Activated CD8-positive, alpha-beta T cell treated with anti-CD3 and anti-CD28 coated beads for 36 hours (primary cell): ENCODE measurements at places on chromosomes 16 and 17.

DNA sequence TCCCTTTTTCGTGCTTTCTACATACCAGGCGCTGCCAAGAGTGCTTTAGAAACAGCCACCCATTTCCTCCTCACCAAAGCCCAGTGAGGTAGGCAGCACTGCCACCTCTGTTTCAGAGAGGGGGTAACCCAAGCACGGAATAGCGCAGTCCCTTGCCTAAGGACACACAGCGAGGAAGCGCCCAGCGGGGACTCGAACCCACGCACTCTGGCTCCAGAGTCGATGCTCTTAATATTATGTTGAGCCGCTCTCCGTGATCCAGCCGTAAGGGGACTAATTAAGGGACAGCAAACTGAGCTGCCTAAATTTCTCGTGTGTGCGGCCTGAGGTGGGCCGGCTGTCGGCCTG lies 497 bp downstream of the CES1 start:
- H3K4me3 ChIP-seq: no peak overlapping the region
- H3K27ac ChIP-seq: no peak overlapping the region
- peaks cover 3% of the 10 kb centered on the region for H3K27me3 ChIP-seq
- no peaks in the 10 kb centered on the region for H3K4me1 ChIP-seq
- no peaks in the 10 kb centered on the region for H3K36me3 ChIP-seq

- H3K4me1 ChIP-seq: peaks cover 21% of the 10 kb centered on the region
- no peak for DNase-seq
- no peak overlapping the region for H3K27ac ChIP-seq
- no peak overlapping the region for H3K4me3 ChIP-seq
Observed at GRCh38 chr17:7705269-7706255, 560 bp downstream of the EFNB3 start.

DNA sequence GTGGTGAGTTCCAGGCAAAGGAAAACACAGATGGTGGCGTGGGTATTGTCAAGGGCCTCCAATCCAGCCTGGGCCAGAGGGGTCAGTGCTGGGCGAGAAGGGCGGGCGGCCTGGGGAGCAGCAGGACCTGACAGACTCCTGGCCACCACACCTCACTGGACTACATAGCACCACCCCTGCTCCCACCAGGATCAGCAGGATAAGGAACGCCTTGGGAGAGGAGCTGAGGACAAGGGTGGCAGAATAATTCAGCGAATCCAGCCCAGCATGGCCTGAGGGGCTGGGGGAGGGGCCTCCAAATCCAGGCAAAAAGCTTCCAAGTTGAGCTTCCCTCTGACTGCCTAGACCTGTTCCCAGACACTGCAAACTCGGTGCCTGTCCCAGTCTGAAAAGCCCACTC lies 6.5 kb downstream of the DLX4 start:
- no peak overlapping the region for H3K4me3 ChIP-seq
- peaks cover 45% of the 10 kb centered on the region for H3K27me3 ChIP-seq
- H3K36me3 ChIP-seq: no peaks in the 10 kb centered on the region
- H3K4me1 ChIP-seq: peaks cover 12% of the 10 kb centered on the region

DNA sequence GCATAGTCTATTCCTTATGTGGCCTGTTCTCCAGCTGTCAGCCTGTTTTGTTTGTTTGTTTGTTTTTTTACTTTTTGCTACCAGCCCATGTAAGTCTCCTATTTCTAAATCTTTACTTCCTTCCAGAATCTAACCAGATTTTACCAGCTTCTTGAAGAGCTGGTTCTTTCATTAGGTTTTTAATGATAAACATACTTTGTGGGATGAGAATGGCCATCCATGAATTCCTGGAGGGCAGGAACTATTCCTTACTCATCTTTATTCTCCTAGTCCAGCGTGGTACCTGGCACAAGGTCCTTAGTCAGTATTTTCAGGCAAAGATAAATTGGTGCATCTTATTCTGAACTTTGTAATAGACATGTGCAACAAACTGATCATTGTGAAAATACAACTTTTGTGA lies 17.3 kb downstream of the RSPRY1 start:
- DNase-seq: no peak
- no peak overlapping the region for H3K27ac ChIP-seq
- H3K36me3 ChIP-seq: peaks cover 28% of the 10 kb centered on the region
- peaks cover 6% of the 10 kb centered on the region for H3K4me1 ChIP-seq
- H3K4me3 ChIP-seq: no peak overlapping the region

- peak; percentile 32 for DNase-seq
- no peak overlapping the region for H3K27ac ChIP-seq
- peaks cover 5% of the 10 kb centered on the region for H3K27me3 ChIP-seq
Observed at GRCh38 chr17:17387498-17388362, 84.6 kb downstream of the NT5M start.

- no peak overlapping the region for H3K4me3 ChIP-seq
- peaks cover 2% of the 10 kb centered on the region for H3K27me3 ChIP-seq
- peaks cover 8% of the 10 kb centered on the region for H3K4me1 ChIP-seq
- peak overlapping the region; percentile 59 for H3K27ac ChIP-seq
Observed at GRCh38 chr16:81823111-81823510, 44.0 kb downstream of the PLCG2 start.

- no peak for DNase-seq
- no peaks in the 10 kb centered on the region for H3K36me3 ChIP-seq
- H3K27me3 ChIP-seq: peaks cover 6% of the 10 kb centered on the region
- no peak overlapping the region for H3K27ac ChIP-seq
Observed at GRCh38 chr17:21462237-21462636, 86.1 kb downstream of the KCNJ12 start.

- H3K4me1 ChIP-seq: no peaks in the 10 kb centered on the region
- no peak overlapping the region for H3K27ac ChIP-seq
- no peak for DNase-seq
Observed at GRCh38 chr17:43090022-43090421, 35.1 kb downstream of the BRCA1 start.

GRCh38 chr16:55667753-55668152 lies 12.0 kb downstream of the SLC6A2 start:
- H3K36me3 ChIP-seq: no peaks in the 10 kb centered on the region
- no peaks in the 10 kb centered on the region for H3K4me1 ChIP-seq
- no peaks in the 10 kb centered on the region for H3K27me3 ChIP-seq
- H3K27ac ChIP-seq: no peak overlapping the region
- H3K4me3 ChIP-seq: no peak overlapping the region

- no peaks in the 10 kb centered on the region for H3K4me1 ChIP-seq
- DNase-seq: no peak
- H3K36me3 ChIP-seq: peaks cover 1% of the 10 kb centered on the region
- H3K27ac ChIP-seq: no peak overlapping the region
- H3K4me3 ChIP-seq: no peak overlapping the region
Observed at GRCh38 chr17:61571624-61572023, 19.4 kb downstream of the NACA2 start.

GRCh38 chr16:946048-946395 lies 24.8 kb downstream of the LMF1 start:
- no peaks in the 10 kb centered on the region for H3K4me1 ChIP-seq
- peaks cover 37% of the 10 kb centered on the region for H3K36me3 ChIP-seq
- no peaks in the 10 kb centered on the region for H3K27me3 ChIP-seq
- no peak overlapping the region for H3K4me3 ChIP-seq

DNA sequence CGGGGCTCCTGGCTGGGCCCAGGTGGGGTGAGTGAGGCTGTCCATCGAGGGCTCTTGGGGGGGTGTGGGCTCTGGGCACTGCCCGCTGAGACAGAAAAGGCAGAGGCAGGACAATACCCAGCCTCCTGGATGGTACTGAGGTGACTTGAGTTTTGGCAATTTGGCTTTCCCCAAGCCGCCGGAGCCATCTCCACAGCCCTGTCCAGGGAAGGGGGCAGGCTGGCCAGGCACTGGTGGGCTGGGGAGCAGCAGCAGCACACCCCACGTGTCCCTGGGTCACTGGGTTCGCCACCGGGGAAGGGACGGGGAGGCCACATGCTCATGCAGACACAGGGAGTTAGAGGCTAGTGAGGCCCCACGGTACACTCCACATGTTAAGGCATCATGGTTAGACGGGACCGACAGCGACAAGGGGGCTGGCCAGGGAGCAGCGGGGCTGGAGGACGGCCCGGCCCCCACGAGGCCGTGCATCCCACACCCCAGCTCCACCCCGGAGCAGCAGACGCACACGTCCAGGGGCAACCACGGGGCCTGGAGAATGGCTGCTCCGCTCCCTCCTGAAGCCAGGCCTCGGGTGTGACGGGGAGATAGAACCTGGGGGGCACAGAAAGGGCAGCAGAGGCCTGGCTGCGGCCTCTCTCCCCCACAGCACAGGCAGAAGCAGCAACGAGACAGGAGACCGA lies 3.0 kb downstream of the ARHGDIA start:
- H3K27ac ChIP-seq: peak overlapping the region; percentile 83
- peaks cover 39% of the 10 kb centered on the region for H3K4me1 ChIP-seq
- peaks cover 46% of the 10 kb centered on the region for H3K36me3 ChIP-seq
- H3K27me3 ChIP-seq: no peaks in the 10 kb centered on the region
- DNase-seq: peak; percentile 32

DNA sequence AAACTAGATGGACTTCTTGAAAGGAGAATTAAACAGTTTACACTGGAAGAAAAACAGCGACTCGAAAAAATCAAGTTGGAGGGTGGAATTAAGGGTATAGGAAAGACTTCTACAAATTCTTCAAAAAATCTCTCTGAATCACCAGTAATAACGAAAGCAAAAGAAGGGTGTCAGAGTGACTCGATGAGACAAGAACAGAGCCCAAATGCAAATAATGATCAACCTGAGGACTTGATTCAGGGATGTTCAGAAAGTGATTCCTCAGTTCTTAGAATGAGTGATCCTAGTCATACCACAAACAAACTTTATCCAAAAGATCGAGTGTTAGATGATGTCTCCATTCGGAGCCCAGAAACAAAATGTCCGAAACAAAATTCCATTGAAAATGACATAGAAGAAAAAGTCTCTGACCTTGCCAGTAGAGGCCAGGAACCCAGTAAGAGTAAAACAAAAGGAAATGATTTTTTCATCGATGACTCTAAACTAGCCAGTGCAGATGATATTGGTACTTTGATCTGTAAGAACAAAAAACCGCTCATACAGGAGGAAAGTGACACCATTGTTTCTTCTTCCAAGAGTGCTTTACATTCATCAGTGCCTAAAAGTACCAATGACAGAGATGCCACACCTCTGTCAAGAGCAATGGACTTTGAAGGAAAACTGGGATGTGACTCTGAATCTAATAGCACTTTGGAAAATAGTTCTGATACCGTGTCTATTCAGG lies 85.0 kb downstream of the C17orf58 start:
- H3K27me3 ChIP-seq: no peaks in the 10 kb centered on the region
- H3K36me3 ChIP-seq: peaks cover 37% of the 10 kb centered on the region
- peak overlapping the region; percentile 78 for H3K27ac ChIP-seq
- peaks cover 17% of the 10 kb centered on the region for H3K4me1 ChIP-seq
- H3K4me3 ChIP-seq: no peak overlapping the region

- peak overlapping the region; percentile 60 for H3K4me3 ChIP-seq
- H3K27me3 ChIP-seq: no peaks in the 10 kb centered on the region
- H3K27ac ChIP-seq: peak overlapping the region; percentile 94
- H3K4me1 ChIP-seq: peaks cover 39% of the 10 kb centered on the region
Observed at GRCh38 chr16:15672514-15673167, 22.6 kb downstream of the NDE1 start.

DNA sequence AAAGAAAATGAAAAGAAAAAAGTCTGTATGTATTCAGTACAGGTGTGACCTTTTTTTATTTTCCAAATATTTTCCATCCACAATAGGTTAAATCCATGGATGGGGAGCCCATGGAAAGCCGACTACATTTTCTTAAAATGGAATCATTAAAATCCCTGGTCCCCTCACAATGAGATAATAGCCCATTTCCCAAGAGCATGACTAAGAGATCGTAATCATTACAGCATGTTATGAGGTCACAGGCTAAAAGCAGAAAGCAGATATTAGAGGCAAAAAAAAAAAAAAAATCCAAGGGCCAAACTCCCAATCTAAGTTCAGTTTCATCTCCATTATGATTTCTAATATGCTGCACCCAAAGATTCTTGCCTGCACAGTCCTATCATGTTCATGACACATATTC lies 44.7 kb downstream of the CYTH1 start:
- H3K27me3 ChIP-seq: no peaks in the 10 kb centered on the region
- H3K36me3 ChIP-seq: peaks cover 21% of the 10 kb centered on the region
- peak overlapping the region; percentile 95 for H3K4me3 ChIP-seq
- peak overlapping the region; percentile 99 for H3K27ac ChIP-seq
- no peak for DNase-seq

- H3K27me3 ChIP-seq: no peaks in the 10 kb centered on the region
- DNase-seq: peak; percentile 53
- no peaks in the 10 kb centered on the region for H3K36me3 ChIP-seq
- H3K4me3 ChIP-seq: no peak overlapping the region
Observed at GRCh38 chr17:77846531-77847085, 111.9 kb upstream of the TNRC6C start.

- no peaks in the 10 kb centered on the region for H3K4me1 ChIP-seq
- H3K27ac ChIP-seq: no peak overlapping the region
- DNase-seq: no peak
- H3K27me3 ChIP-seq: peaks cover 11% of the 10 kb centered on the region
- no peaks in the 10 kb centered on the region for H3K36me3 ChIP-seq
Observed at GRCh38 chr17:10521949-10522348, 3.6 kb upstream of the MYH1 start.

- no peaks in the 10 kb centered on the region for H3K27me3 ChIP-seq
- no peak overlapping the region for H3K4me3 ChIP-seq
- no peak for DNase-seq
- peaks cover 14% of the 10 kb centered on the region for H3K36me3 ChIP-seq
- H3K27ac ChIP-seq: no peak overlapping the region
Observed at GRCh38 chr17:82399041-82399441, 19.1 kb upstream of the HEXD start.

GRCh38 chr16:7140899-7141298 lies 191.7 kb upstream of the RBFOX1 start:
- no peaks in the 10 kb centered on the region for H3K27me3 ChIP-seq
- no peaks in the 10 kb centered on the region for H3K4me1 ChIP-seq
- H3K27ac ChIP-seq: no peak overlapping the region

- peaks cover 22% of the 10 kb centered on the region for H3K27me3 ChIP-seq
- no peak overlapping the region for H3K27ac ChIP-seq
- H3K4me1 ChIP-seq: no peaks in the 10 kb centered on the region
- no peaks in the 10 kb centered on the region for H3K36me3 ChIP-seq
- no peak overlapping the region for H3K4me3 ChIP-seq
Observed at GRCh38 chr17:33779234-33779591, 475.9 kb upstream of the CCL2 start.

- peak overlapping the region; percentile 76 for H3K4me3 ChIP-seq
- peaks cover 32% of the 10 kb centered on the region for H3K36me3 ChIP-seq
- no peaks in the 10 kb centered on the region for H3K27me3 ChIP-seq
- H3K27ac ChIP-seq: peak overlapping the region; percentile 93
- no peak for DNase-seq
Observed at GRCh38 chr16:11796227-11797165, 562 bp downstream of the ZC3H7A start.
